ENCODE measurements at places on chromosomes 16 and 17.
A peak's percentile ranks its signal among the peaks of the same experiment; 100 is the strongest.

GRCh38 chr16:84024854-84025253, 17.7 kb downstream of the SLC38A8 start:
- DNase-seq, result peak; percentile 14

- DNase-seq, result peak; percentile 84
These were observed 615 bp upstream of the SREBF1 start for GRCh38 chr17:17837380-17837821.

DNA sequence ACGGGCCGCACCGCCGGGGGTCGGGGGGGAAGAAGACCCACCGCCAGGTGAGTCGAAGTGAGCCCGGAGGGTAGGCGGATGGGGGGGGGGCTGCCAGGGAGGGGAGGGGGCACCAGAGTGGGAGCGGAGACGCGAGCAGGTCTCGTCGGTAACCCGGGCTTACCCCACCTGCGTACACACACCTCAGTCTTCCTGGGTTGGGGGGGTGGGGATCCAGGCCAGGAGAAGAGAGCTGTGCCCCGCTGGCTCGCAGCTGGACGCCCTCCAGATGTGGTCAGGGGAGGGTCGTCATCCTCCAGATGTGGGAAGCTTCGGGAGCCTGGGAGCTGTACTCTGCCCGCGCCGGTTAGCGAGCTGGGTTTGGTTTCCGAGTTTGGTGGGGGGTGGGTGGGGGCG, 1.2 kb downstream of the CACNA1G start:
- no peak for DNase-seq

GRCh38 chr17:21199311-21199710, 14.7 kb downstream of the TMEM11 start:
- DNase-seq, result peak; percentile 37

DNA sequence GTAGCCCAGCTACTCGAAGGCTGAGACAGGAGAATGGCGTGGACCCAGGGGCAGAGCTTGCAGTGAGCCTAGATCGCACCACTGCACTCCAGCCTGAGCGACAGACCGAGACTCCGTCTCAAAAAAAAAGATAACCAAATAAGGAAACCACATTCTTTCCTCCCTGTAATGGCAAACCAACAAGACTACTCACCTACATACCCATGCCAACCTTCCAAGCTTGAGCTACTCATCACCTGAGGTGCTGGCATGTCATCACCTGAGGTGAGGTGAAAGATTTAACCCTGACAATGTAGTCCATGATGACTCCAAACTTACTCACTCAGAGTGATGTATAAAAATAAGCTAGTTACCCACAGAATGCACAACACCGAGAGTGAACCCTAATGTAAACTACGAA, 85.2 kb downstream of the SMG6 start:
- DNase-seq, result no peak

DNA sequence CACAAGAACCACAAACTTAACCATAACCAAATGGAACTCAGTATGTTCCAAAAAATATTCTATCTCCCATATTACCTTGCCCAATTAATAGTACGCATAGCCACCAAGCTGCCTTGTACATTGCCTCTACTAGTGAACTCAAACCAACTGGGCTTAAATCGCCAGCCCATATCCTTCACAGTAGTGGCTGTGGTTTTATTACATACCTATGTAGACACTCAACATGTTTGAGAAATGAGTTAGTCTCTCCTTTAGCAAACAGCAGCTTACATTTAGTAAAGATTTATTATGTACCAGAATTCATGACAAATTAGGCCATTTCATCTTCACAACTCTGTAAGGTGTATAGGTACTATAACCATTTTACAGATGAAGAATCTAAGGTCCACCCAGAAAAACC, 41.4 kb downstream of the GRB2 start:
- peak; percentile 83 for DNase-seq

DNA sequence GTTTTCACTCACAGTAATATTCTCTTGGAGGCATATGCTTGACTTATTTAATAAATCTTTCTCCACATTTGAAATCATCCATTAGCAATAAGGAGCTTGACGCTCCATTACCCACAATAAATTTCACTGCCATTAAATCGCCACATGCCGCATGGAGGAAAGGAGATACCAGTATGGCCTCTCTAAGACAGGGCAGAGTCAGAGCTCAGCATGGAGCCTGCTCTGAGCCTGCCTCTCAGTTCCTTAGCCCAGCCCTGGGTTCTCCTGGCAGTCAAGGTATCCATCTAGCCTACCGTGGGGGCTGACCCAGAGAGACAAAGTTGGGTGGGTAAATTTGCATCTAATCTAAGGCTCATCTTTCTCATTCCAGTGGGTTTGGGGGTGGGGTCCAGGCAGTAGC, 80.3 kb upstream of the CES5A start:
- no peak for DNase-seq

GRCh38 chr17:56897646-56898424, 16.0 kb downstream of the TRIM25 start:
- DNase-seq, result no peak

DNA sequence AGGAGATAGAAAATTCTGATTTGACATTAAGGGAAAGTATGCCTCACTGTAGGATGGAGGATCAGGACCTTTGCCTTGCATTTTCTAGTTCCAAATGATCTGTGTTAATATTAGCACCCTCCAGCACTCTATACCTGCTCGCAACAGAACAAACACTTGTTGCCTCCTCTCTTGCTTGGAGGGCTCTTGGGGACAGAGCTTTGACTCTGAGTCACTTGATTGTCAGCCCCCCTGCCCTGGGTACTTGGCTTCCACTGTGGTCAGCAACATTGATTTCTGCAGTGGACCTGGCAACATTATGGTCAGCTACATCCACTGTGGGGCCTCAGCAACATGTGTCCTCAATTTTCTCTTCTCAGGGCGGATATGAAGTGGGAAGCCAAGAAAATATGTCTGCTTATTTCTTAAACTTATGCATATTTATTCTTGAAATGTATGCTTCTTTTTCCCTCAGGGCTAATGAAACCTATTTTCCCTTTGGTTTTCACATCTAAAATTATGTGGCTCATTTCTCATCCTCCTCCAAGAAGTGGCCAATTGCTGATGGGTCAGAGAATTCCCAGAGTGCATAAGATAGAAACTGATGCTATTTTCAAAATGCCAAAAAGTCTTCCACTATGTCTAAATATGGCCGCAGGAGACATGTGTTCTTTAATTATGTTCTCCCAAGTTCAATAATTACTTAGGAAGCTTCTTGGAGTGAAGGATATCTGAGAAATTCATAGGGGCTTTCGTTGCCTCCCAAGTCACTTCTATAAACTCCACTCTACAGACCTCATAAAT, 94.6 kb upstream of the SMIM36 start:
- DNase-seq, result no peak

GRCh38 chr16:19223235-19224170, 55.5 kb downstream of the SYT17 start:
- no peak for DNase-seq

GRCh38 chr16:1372292-1372950, 20.7 kb downstream of the GNPTG start:
- DNase-seq, result no peak

- no peak for DNase-seq
These were observed 15.7 kb upstream of the CCL1 start for GRCh38 chr17:34378664-34379101.

GRCh38 chr17:40266882-40267281, 20.8 kb upstream of the CDC6 start:
- DNase-seq, result no peak

DNA sequence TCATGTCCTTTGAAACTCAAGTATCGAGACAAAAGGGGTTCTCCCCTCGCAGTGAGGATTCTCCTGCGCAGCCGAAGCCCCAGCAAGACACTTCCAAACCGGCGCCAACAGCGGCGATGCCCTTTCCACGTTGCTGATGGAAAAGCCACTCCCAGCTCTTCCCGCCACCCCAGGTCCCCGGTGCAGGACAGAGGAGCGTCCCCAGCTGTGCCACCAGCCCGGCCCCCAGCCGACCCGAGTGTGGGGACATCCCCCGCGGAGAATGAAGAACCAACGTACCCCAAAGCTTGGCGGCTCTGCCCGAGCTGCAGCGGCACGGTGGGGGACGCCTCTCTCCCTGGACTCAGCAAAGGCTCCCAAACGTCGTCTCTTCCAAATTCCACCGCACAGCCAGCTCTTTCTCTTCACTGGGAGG, 573 bp downstream of the CHST6 start:
- no peak for DNase-seq

DNA sequence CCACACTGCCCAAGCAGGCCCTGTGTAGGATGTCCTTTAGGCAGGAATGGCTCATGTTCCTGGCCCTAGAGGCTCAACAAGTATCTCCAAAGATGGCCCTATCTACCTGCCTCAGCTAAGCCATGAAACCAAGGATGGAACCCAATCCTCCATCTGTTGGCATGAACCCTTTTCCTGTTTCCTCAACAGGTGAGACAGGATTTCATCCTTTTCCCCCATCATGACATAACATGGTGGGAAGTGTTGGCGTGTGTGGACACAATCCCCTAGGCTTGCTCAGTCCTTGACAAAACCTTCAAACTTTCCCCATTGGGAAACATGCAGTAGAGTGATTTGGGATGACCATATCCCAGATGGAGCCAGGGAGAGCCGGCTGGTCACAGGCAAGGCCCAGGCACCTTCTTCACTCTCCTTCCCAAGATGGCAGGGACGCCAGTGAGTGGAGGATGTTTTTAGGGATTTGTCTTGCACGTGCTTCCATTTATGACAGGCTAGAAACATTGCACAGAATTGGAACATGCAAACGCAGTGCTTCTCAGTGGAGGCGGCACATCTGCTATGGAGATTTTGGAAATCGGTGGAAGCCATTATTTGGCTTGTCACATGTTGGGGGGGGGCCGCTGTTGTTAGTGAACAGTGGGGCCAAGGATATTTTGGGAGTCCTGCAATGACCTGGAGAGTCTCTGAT, 77.0 kb downstream of the MYH11 start:
- DNase-seq, result no peak

Measured in fibroblast of upper back skin (primary cell).